Fibroblast of skin of right quadriceps (primary cell): ENCODE measurements at places on chromosomes 2 and 18.

- DNase-seq = peak; percentile 72
Observed at GRCh38 chr18:75213611-75214331, 3.2 kb downstream of the TSHZ1 start.

DNA sequence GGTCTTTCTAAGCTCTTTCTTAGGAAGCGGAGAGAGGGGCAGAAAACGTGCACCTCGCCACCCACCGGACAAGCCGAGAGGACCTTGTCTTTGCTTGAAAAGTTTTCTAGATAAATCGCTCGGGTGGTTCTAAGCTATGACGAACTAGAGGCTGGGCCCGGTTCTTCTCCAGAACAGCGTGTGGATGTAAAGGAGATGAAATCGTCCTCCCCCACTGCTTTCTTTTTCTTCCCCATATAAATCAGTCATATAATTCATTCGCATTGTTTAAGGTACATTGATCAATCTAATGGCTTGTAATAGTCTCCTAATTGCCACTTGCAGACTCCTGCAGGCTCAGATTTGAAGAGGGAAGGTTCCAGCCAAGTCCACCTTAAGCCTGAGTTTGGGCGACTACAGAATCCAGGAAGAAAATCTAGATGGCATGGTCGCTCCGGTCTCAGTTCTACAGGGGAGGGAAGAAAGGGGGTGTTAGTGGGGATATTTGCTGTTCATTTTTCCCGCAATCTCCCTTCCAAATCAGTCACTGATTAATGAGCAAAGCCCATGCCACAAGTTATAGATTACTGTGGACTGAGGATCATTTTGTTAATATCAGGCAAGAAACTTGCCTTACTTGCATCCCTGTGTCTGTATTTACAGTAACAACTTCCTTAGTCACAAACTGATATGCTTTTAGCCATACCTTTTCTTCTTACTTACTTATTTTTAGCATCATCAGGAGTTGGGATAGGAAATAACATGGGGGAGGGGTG, 5.6 kb upstream of the SP9 start:
- no peak for DNase-seq

- DNase-seq = no peak
Observed at GRCh38 chr2:200193331-200193730, 113.2 kb upstream of the SPATS2L start.

DNA sequence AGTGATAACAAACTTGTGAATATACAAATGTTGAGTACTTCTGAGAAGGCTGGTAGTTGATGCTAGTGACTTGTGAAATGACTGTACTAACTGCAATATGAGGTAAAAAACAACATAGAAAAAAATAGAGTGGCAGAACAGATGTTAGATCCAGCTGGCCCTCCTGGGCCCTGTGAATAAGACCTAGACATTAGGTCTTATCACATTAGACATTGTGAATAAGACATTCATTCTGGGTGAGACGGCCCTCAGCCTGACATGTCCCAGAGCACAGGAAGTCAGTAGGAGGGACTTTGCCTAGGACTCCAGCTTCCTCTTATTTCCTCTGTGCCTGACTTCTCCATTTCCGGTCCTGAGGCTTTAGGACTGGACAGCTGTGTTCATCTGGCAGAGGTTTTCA, 22.9 kb downstream of the DOK1 start:
- peak; percentile 32 for DNase-seq

DNA sequence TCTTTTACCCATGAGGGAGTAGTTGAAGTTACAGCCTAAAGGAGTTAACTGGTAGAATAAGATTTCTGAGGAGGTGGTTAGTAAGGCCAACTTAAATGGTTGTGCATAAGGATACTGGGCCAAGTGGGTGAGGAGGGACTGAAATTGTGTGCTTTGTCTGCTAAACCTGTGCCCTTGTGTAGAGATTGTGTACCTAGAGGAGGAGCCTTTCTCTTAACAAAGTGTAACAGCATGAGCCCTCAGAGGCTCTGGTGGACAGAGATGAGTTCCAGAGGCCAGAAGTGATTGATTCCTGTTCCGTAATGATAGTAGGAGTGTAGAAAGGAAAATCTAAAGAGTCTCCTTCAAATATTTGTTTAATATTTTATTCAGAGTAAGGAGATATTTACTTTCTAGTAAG, 42.9 kb downstream of the OTX1 start:
- no peak for DNase-seq

- DNase-seq = no peak
Observed at GRCh38 chr18:79850731-79851130, 53.0 kb downstream of the KCNG2 start.

- no peak for DNase-seq
Observed at GRCh38 chr2:46915281-46915810, at the start of gene MCFD2. MCFD2 (minus strand) TSS chr2:46915806; CDS start chr2:46909171, 6,635 bp downstream.

GRCh38 chr2:59866436-59866835, 687.0 kb downstream of the BCL11A start:
- no peak for DNase-seq

- DNase-seq = peak; percentile 67
Observed at GRCh38 chr2:85584857-85585780, 888 bp downstream of the VAMP5 start.

GRCh38 chr18:21444465-21445212, 155.9 kb downstream of the ESCO1 start:
- peak; percentile 45 for DNase-seq

GRCh38 chr2:207743514-207743913, 26.2 kb downstream of the FZD5 start:
- DNase-seq = no peak
